ENCODE measurements at places on chromosomes 3 and 15. TPM values are rescaled to one million over a fixed set of nuclear protein-coding genes. Genes with fewer than 3 reads are reported as not detected.

Gene TNFSF10
- 4.3 TPM for total RNA-seq

Gene P2RY14
- total RNA-seq = not detected

Gene GLDN
- 56.1 TPM for total RNA-seq

Gene MYO5C
- total RNA-seq = 1.2 TPM

Gene PAQR9
- under 0.01 TPM for total RNA-seq

Gene CCDC13
- 0.97 TPM for total RNA-seq

Gene COL8A1
- total RNA-seq = 134 TPM

Gene APOD
- 0.91 TPM for total RNA-seq

Gene ADIPOQ
- total RNA-seq = not detected

Gene GUCA1C
- total RNA-seq = not detected

Gene ZIC4
- 0.13 TPM for total RNA-seq

Gene CPLX3
- not detected for total RNA-seq

Gene SLCO2A1
- not detected for total RNA-seq

Gene CPNE9
- total RNA-seq = not detected

Gene DUOXA2
- not detected for total RNA-seq

Measured in articular chondrocyte of knee joint (primary cell).